ENCODE measurements at places on chromosomes 12 and 14.

GRCh38 chr14:77579065-77579464, 37.4 kb downstream of the SPTLC2 start:
- no peak for DNase-seq

- DNase-seq, result no peak
These were observed 4.1 kb downstream of the MAP1LC3B2 start for GRCh38 chr12:116563262-116563661.

- DNase-seq, result no peak
These were observed 201.8 kb upstream of the RMST start for GRCh38 chr12:97260786-97261185.

GRCh38 chr12:88945051-88945732, 364.9 kb upstream of the KITLG start:
- no peak for DNase-seq

DNA sequence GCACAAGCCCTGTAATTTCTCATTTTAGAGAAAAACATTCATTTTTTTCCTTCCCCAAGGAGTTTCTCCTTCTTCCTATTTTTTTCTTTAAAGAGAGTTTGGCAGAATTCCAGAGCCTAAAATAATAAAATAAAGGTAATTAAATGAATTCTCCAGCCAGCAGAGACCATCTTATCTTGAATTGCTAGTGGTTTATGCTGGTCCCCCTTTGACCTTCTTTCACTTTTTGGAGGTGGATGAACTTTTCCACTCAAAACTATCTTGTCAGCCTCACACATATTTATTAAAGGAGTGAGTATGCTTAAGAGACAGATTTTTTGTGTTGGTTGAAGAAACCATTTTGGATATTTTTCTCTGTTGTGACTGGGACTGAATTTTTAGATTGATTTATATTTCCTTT, 47.6 kb downstream of the ADIPOR2 start:
- DNase-seq, result no peak
